ENCODE measurements at places on chromosomes 2 and 18.

DNA sequence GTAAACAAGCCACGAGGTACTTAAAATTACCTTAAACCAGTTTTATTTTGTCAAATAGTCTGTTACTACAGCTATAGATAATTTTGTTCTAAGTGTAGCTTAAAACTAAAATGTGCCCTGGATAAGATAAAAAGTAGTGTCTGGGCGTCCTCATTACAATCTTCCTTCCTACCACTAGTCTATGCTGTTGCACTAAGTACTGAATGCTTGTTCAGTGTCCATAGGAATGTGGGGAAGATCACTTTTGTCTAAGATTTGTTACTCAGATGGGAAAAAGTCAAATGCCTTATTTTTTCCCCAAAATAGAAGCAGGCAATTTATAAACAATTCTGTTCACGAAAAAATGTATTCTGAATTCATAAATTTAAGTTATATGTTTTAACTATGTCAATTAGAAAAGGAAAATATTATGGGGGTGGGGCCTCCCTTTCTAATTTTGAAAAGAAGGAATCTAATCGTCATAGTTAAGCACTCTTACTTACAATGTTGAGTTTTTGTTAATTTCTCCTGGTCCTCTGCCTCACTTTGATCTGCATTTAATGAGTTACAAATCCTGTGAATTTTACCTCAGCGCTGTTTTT lies 140.4 kb upstream of the VRK2 start:
- peak; percentile 24 for DNase-seq

GRCh38 chr2:107697385-107697784 lies 129.3 kb upstream of the RGPD4 start:
- no peak for DNase-seq

- no peak for DNase-seq
Measured at GRCh38 chr2:241943961-241944575, 74.5 kb downstream of the RTP5 start.

- peak; percentile 9 for DNase-seq
Measured at GRCh38 chr2:164620873-164621763, at the start of gene GRB14. Gene GRB14, minus strand, starts transcription at chr2:164621482. Its CDS starts 173 bp downstream, at chr2:164621309.

GRCh38 chr2:121080013-121080772 lies 204.8 kb downstream of the TFCP2L1 start:
- DNase-seq = peak; percentile 11

- no peak for DNase-seq
Measured at GRCh38 chr2:42252464-42252863, 83.3 kb downstream of the EML4 start.

GRCh38 chr2:119155633-119156032 lies 2.9 kb downstream of the C1QL2 start:
- DNase-seq = no peak

DNA sequence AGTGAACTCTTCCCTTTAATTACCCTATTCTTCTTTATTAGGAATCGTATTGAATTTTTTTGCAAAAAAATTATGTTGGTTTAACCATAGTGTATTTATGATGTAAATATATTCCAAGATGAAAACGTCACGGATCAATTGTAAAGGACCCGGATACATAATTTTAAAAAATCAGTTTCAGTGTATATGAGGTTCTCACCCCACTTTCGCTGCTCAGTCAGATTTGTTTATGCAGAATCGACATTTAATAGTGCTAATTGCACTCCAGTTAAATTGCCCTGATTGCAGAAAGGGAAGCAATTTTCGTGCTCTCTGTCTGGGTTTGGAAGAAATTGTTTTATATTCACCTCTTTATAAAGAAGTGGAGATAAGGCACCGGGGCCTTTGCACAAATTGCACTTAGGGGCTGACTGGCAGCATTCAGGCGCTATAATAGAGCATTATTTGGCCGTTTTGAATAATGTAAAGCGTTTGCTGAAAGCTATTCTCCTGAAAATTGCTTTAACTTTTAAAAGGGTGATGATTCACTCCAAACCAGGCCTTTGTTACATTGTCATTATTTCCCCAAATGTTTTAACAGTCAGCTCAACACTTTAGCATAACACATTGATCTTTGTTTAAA lies 3.0 kb upstream of the SP9 start:
- DNase-seq = no peak

- DNase-seq = peak; percentile 34
Measured at GRCh38 chr2:53969968-53970723, 647 bp downstream of the PSME4 start.

DNA sequence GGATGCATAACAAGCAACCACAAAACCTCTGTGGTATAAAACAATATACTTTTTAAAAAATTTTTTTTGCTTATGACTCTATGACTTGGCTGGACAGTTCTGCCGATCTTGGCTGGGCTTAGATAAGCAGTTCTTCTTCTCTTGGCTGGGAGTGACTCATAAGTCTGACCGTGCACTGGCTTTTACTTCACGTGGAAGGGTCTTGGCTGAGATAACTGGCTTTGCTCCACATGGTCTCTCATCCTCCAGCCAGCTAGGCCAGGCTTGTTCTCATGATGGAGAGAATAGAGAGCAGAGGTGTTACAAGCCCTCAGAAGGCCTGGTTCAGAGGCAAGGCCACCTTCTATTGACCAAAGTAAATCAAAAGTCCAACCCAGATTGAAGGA lies 178.9 kb upstream of the SERPINE2 start:
- no peak for DNase-seq

All from naive B cell (primary cell).